ENCODE measurements at places on chromosomes 2 and 18.

GRCh38 chr2:215059724-215060123 is 78.7 kb downstream of the ABCA12 start:
- no peak for DNase-seq

DNA sequence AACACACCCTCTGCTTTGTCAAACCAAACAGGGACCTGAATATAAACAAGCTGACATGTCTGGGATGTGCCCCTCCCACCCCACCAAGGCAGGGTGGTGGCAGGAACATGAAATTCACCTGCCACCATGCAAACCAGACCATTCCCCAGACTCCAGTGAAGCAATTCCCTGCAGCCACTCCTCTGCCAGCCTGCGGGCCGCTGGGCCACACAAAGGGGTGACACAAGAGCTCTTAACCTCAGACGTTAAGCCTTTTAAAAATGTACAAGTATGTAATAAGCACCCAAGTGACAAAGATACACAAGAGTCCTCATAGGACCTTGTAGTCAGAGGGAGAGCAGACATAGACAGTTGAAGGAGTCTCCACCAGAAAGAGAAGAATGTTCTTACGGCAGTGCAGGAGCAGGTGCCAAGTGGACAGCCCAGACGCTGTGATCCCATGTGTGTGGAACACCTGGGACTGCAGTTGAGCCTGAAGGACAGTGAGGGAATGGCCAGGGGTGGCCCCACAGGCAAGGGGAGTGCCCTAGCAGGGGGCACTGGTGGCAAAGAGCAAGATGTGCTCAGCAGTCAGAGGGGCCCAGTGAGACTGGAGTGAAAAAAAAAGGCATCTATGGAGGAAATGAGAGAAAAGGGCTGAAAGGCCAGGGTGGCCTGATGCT is 36.9 kb downstream of the CRACDL start:
- no peak for DNase-seq

DNA sequence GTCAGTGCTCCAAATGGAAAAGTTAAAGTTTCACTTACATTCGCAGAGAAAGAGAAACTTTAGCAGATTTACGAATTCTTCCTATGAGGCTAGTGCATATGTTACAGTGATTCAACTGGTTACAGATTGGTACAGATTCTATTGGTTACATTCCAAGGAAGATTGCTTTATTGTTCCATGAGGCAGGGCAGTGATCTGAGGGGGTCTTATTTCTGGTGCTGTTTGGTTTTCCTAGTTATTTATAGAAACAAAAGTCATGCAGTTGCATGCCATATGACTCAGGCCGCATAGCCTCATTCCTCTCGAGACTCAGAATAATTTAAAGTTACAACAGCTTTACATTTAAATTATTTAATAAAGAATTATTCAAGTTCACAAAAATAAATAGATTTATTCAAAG is 385.4 kb upstream of the SYT4 start:
- no peak for DNase-seq

- no peak for DNase-seq
These were observed 865.0 kb upstream of the CDH2 start for GRCh38 chr18:29041976-29042375.

GRCh38 chr2:102245266-102246151 is 58.7 kb downstream of the IL1RL2 start:
- no peak for DNase-seq

GRCh38 chr2:429142-429541 is 141.3 kb upstream of the ALKAL2 start:
- DNase-seq: no peak

DNA sequence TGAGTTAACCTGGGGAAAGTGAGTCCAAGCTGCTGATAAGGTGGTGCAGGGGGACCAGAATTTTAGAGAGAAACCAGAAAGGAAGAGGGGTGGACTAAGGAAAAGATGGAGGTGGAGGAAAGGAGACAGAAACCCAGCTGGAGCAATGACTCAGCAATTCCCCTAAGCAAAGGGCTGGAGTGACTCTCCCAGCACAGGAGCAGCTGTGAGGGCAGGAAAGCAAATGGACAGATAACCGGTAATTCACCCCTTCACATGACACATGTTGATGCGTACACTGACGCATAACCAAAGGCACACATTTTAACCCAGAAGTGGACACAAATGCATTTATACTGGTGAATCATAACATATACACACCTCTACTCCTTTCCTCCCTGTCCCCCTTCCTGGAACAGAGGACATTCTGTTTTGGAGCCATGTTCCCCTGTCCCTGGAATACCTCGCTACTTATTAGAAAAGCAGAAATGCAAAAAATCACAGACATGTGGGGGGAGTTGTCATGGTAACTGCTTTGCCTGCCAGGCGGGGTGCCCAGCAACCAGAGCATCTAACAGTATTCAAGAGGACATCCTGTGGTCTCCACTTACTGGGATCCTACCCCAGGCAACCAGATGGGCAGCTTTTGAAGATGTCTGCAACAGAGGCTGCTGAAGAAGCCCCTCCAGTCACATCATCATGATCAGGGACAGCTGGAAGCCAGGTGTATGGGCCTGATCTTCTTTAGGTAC is 4.7 kb downstream of the CDK5R2 start:
- DNase-seq: no peak

DNA sequence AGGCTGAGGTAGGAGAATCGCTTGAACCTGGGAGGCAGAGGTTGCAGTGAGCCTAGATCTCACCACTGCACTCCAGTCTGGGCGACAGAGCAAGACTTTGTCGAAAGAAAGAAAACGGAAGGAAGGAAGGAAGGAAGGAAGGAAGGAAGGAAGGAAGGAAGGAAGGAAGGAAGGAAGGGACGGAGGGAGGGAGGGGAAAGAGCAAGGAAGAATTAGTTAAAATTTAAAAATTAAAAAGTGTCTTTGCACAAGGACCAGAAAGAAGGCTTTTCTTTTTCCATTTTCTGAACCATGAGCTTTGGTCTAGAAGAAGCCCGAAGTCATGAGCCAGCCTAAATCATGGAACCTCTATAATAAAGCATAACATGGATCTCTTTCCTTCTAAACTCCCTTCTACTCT is 138.2 kb upstream of the DNAJC10 start:
- DNase-seq: no peak

- no peak for DNase-seq
These were observed 46.6 kb downstream of the KCMF1 start for GRCh38 chr2:85017411-85018048.

- DNase-seq: no peak
These were observed 250.5 kb upstream of the SKOR2 start for GRCh38 chr18:47501946-47502345.

GRCh38 chr2:7037340-7038333 is 120.4 kb downstream of the RNF144A start:
- no peak for DNase-seq

DNA sequence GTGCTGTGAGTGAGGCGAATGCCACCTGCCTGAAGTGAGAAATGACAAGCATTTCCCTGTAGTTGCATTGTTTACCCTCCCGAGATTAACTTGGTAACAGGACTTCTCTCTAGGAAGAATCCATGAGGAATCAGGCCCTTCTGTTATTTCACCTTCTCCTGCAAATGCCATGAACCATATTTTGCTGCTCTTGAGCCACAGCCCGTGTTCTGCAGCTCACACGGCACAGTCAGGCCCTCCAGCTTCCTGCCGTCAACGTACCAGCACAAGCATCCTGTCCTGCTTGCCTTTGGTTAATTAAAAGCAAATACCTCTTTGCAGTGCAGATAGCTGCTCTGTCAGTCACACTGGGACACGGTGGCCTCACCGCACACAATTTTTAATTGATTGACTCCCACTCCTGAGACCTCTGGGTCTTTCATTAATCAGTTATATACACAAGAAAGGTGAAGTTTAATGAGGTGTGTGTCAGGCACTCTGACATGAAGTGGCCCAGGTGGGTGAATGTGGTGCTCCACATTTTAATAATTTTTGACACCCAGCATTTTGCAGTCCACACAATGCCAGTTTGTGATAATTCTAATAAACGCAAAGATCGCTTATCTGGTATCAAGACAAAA is 95.3 kb upstream of the ASB18 start:
- no peak for DNase-seq
